Hypothalamus (tissue), 51 donors: ENCODE measurements at places on chromosomes 4 and X.

GRCh38 chr4:99715286-99715685, 57.7 kb upstream of the C4orf54 start:
- no peak for DNase-seq

DNA sequence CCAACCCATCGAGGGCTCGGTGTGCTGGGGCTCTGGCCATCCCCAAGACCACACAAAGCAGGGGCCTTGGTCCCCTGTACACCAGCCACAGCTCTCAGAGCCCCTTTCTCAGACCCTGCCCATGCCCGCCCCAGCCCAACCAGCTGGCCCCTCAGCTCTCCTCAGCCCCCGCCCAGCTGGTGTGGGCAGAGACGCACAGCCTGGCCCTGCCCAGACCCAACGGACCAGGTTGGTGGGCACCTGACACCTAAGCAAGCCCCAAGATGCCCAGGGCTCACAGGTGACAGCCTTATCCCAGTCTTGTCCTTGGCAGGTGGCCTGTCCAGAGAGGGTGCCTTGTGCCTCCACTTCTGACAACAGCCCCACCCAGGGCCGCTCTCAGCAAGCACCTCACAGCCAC, 42.4 kb downstream of the FAM53A start:
- DNase-seq, result no peak

DNA sequence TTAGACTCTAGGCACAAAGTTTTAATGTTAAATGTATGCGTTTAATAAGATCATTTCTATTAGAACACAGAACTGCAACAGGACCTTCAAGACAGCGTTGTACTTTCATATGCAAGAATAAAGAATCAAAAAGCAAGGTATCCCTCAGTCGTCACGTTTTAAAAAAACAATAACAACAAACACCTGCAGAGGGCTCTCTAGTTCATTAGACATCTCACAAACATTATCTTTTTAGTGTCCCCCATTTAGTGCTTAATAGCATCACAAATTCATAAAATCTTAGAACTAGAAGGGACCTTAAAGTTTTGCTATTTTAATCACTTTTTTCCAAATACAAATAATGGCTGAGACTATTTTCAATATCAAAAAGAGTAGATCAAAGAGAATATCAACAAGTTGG, 236.6 kb downstream of the DCHS2 start:
- DNase-seq, result no peak

GRCh38 chr4:113437129-113437528, 324.4 kb downstream of the CAMK2D start:
- DNase-seq, result no peak

DNA sequence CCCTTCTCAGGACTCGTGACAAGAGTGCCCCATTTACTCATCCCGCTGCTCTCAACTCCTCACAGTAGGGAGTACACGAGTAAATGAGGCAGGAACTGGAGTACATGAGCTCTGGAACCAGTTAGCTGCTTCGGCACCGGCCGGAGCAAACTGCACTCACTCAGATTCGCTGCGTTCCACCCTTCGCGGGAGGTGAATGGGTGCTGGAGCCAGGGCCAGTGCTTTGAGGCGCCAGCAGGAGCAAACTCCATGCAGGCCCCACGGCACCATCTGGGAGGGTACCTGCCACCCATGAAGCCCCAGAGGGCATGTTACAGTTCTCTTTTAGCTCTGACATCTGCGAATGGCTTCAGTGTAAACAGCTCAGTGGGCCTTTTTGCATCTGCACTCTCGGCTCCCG, 315.5 kb upstream of the GK2 start:
- DNase-seq, result no peak
